ENCODE measurements at places on chromosomes 12 and 14. TPM values are rescaled to one million over a fixed set of nuclear protein-coding genes. Genes with fewer than 3 reads are reported as not detected.
A peak's percentile ranks its signal among the peaks of the same experiment; 100 is the strongest.

The LTB4R2 gene
- total RNA-seq, result 0.71 TPM

DNA sequence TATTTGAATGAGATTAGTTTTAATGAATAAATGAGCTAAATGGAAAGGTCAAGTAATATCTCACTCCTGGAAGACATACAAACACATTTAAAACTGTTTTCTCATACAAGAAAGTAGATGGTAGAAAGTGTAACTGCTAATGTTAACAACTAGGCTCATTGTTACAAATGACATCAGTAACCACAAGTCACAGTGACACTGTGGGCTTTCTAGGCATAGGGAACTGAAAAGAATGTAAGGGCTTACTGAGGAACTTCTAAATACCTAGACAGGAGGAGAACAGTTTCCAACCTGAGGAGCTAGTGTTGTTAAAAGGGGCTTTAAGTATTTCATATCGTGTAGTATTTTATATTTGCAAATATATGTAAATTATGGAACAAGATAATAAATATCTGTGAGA is 17.5 kb upstream of the ERGIC2 start:
- H3K36me3 ChIP-seq, result no peaks in the 10 kb centered on the region
- H3K27ac ChIP-seq, result no peak overlapping the region
- H3K4me1 ChIP-seq, result no peaks in the 10 kb centered on the region
- H3K27me3 ChIP-seq, result no peaks in the 10 kb centered on the region

The ACOT6 gene
- not detected for total RNA-seq

GRCh38 chr12:64029013-64029857 is 184.7 kb downstream of the SRGAP1 start:
- no peak for DNase-seq
- H3K4me1 ChIP-seq, result no peaks in the 10 kb centered on the region
- H3K27me3 ChIP-seq, result no peaks in the 10 kb centered on the region
- H3K4me3 ChIP-seq, result no peak overlapping the region

DNA sequence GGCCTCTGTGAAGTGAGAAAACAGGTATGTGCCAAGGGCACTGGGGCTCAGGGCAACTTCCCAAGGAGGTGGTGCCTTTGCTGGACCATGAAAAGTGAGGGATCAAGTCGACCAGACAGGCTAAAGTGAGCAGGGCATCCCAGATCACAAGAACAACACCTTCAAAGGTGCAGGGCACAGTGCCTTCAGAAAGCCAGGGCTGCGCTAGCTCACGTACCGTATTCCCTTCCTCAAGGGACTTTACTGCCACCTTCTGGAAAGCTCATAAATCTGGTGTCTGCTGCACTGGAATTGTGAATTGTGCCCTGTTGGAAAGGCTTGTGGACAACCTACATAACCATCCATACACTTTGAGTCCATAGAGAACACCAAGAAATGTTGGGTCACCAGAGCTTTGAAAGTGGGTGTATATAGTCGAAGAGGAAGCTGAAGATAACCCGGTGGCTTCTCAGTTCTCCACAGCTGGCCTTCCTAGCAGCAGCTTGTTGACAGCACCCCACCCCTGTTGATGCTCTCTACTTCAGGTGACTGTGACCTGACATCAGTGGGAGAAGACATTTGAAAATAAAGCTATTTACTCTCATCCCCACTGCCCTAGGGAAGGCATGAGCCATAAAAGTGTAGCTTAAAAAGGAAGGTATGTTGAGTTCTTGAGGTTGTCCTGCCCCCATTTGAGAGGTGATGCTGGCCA is 24.5 kb downstream of the FIGNL2 start:
- no peaks in the 10 kb centered on the region for H3K36me3 ChIP-seq
- no peak overlapping the region for H3K4me3 ChIP-seq
- no peak for DNase-seq
- H3K27me3 ChIP-seq, result peaks cover 30% of the 10 kb centered on the region
- H3K4me1 ChIP-seq, result peaks cover 21% of the 10 kb centered on the region

GRCh38 chr14:31382221-31382620 is 38.1 kb downstream of the HEATR5A start:
- no peaks in the 10 kb centered on the region for H3K4me1 ChIP-seq
- no peak for DNase-seq
- H3K27me3 ChIP-seq, result no peaks in the 10 kb centered on the region
- peaks cover 95% of the 10 kb centered on the region for H3K36me3 ChIP-seq
- no peak overlapping the region for H3K4me3 ChIP-seq
- H3K27ac ChIP-seq, result no peak overlapping the region

- no peaks in the 10 kb centered on the region for H3K36me3 ChIP-seq
- no peak overlapping the region for H3K27ac ChIP-seq
- no peaks in the 10 kb centered on the region for H3K4me1 ChIP-seq
These were observed 95.1 kb upstream of the NRXN3 start for GRCh38 chr14:78075033-78075432.

- H3K27ac ChIP-seq, result no peak overlapping the region
- DNase-seq, result no peak
- no peak overlapping the region for H3K4me3 ChIP-seq
- H3K27me3 ChIP-seq, result no peaks in the 10 kb centered on the region
- peaks cover 17% of the 10 kb centered on the region for H3K4me1 ChIP-seq
- H3K36me3 ChIP-seq, result no peaks in the 10 kb centered on the region
These were observed 53.6 kb downstream of the BRMS1L start for GRCh38 chr14:35879654-35880249.

DNA sequence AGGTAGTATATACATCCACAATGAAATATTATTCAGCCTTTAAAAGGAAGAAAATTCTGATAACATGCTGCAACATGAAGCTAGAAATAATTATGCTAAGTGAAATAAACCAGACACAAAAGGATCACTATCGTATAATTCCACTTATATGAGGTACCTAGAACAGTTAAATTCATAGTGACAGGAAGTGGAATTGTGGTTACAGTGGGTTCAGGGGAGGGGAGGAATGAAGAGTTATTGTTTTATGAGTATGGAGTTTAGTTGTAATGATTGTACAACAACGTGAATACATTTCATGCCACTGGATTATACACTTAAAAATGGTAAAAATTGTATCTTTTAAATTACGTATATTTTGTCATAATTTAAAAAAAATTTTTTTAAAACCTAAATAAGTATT is 21.0 kb downstream of the EEA1 start:
- no peak overlapping the region for H3K4me3 ChIP-seq
- no peak for DNase-seq
- no peaks in the 10 kb centered on the region for H3K27me3 ChIP-seq
- no peak overlapping the region for H3K27ac ChIP-seq
- H3K4me1 ChIP-seq, result peaks cover 13% of the 10 kb centered on the region

- H3K27me3 ChIP-seq, result no peaks in the 10 kb centered on the region
- DNase-seq, result peak; percentile 93
- peak within 1 kb of the TSS; percentile 90 for H3K27ac ChIP-seq
- H3K4me1 ChIP-seq, result peaks cover 59% of the 10 kb centered on the region
These were observed at the start of gene AJUBA for GRCh38 chr14:22982477-22983245. TSS of gene AJUBA (minus strand) at chr14:22982551. CDS start at chr14:22982266, 285 bp downstream.

- H3K27me3 ChIP-seq, result peaks cover 17% of the 10 kb centered on the region
- no peak overlapping the region for H3K4me3 ChIP-seq
- no peak for DNase-seq
- no peaks in the 10 kb centered on the region for H3K4me1 ChIP-seq
- no peak overlapping the region for H3K27ac ChIP-seq
- no peaks in the 10 kb centered on the region for H3K36me3 ChIP-seq
These were observed 174.2 kb upstream of the ATP2B1 start for GRCh38 chr12:89882792-89883191.

DNA sequence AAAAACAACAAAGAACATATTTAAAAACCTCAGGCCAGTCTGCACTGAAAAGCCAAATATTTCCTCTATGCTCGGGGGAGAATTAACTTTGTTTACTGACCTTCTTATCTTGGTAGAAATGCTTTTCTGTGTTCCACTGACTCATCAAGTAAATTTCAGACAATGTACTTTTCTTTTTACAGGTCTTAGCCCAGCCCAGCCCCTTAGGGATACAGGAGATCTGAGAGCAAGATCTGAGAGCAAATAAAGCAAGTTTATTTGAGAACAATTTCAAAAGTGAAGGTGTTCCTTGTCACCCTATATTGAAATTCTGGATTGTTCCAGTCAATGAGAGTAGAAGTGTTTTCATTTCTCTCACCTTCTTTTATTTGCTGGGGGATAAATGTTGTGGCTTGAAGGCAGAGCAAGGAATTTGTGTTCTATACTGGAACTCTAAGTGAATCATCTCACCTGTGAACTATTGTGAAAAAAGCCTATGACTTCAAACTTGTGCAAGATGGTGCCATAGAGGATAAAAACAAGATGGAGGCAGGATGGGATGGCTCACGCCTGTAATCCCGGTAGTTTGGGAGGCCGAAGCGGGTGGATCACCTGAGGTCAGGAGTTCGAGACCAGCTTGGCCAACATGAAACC is 7.9 kb upstream of the GPRC5A start:
- no peak for DNase-seq
- no peaks in the 10 kb centered on the region for H3K4me1 ChIP-seq
- no peaks in the 10 kb centered on the region for H3K36me3 ChIP-seq
- peaks cover 27% of the 10 kb centered on the region for H3K27me3 ChIP-seq
- no peak overlapping the region for H3K4me3 ChIP-seq

DNA sequence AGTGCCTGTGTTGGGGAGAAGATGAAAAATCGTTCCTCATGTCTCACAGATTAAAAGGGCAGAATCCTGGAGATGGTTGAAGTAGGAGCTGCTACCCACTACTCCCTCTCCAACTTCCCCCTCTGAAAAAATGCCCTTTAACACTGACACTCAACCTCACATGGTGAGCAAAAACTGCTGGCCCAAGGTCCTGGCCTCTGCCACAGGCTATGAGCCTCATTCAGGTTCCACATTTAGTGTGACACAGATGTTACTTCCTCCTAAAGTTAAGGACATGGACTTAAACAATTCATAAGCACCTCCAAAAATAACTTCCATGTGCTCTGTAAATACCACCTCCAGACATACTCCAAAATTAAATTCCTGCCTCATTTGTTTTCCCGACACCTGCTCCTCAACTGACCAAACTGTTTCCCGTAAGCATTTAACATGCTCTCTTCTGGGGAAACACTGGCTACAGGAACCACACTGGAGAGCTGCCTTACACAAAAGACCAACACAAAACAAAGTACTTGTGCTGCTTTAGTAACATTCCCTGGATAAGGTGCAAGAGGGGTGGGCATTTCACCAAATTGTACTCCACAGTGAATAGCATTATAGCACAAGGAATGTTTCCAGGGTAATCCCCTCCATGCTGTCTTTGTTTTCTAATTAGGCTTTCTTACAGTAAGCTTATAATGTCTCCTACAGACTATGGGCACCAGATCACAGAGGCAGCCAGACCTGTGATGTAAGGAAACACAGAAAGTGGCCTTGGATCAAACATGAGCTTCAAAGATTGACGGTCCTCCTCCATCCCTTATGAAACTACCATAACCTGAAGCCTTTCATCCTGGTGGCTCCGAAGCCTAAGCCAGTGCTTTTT is 57.0 kb downstream of the PHLDA1 start:
- peaks cover 31% of the 10 kb centered on the region for H3K4me1 ChIP-seq
- H3K27ac ChIP-seq, result peak overlapping the region; percentile 4
- H3K36me3 ChIP-seq, result no peaks in the 10 kb centered on the region

DNA sequence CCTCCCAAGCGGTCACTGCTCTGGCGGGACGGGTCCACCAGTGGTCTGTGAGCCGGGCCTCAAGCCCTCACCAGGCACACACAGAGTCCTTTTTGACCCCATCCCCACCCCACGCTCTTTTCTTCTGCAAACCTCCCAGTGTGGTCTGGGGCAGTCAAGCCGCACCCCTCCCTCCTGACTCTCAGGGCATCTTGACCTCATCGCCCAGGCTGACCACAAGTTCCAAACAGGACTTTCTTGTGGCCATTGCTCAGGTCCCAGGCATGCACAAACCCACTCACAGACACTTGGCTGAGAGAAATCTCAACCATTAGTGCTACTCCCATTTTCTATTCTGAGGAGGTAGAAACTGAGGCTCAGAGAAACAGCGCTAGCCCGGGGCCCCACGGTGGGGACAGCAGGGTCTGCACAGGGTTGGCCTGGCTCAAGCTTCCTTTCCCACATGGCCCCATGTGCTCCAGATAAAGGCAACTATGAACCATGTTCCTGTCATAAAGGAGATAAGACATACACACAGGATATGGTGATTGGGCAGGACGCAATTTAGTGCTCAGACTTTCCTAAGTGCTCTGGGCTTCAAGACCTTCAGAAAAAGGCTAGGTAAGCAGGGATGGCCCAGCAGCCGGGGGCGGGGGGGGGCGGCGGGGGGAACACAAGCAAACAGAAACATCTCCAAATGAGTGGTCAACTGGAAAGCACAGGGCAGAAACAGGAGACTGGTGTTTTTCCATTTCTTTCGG is 69.6 kb downstream of the ITPK1 start:
- H3K27ac ChIP-seq, result peak overlapping the region; percentile 94
- H3K27me3 ChIP-seq, result no peaks in the 10 kb centered on the region
- H3K4me3 ChIP-seq, result no peak overlapping the region
- no peak for DNase-seq

DNA sequence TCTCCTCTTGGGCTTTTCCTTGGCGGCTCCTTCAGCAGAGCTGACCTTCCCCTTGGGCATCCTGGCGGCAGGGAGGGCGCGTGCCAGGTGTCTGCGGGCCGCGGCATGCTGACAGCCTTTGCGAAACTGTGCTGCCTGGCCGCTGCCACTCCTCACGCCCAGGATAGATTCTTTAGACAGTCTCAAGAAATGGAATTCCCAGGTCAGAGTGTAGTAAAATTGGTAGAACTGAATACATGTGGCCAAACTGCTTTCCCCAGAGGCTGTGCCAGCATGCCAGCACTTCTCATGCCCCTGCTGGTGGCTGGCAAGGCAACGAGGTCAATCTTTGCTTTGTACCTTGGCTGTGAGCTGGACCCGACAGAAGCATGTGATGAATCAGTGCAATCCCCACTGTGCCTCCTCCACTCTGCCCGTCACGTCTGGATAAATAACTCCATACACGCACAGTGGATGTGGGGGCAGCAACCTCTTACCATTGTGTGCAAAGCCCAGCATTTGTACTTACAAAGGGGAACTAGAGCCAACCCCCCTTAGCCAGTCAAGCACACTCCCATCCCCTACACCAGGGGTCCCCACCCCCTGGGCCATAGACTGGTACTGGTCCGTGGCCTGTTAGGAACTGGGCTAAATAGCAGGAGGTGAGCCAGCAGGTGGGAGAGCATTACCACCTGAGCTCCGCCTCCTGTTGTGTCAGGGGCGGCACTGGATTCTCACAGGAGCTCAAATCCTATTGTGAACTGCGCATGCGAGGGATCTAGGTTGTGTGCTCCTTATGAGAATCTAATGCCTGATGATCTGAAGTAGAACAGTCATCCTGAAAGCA is 90.9 kb downstream of the ACTN1 start:
- peaks cover 79% of the 10 kb centered on the region for H3K36me3 ChIP-seq
- peaks cover 41% of the 10 kb centered on the region for H3K4me1 ChIP-seq
- H3K27me3 ChIP-seq, result no peaks in the 10 kb centered on the region
- peak overlapping the region; percentile 58 for H3K27ac ChIP-seq

- peaks cover 67% of the 10 kb centered on the region for H3K4me1 ChIP-seq
- peak overlapping the region; percentile 45 for H3K27ac ChIP-seq
- H3K27me3 ChIP-seq, result no peaks in the 10 kb centered on the region
- DNase-seq, result no peak
- peaks cover 12% of the 10 kb centered on the region for H3K36me3 ChIP-seq
- no peak overlapping the region for H3K4me3 ChIP-seq
These were observed 33.1 kb downstream of the FERMT2 start for GRCh38 chr14:52917735-52918134.

Measured in left ventricle myocardium inferior (tissue), 1 donor.